HTR-8/SVneo (cell line): ENCODE measurements at places on chromosomes 13 and 19.

DNA sequence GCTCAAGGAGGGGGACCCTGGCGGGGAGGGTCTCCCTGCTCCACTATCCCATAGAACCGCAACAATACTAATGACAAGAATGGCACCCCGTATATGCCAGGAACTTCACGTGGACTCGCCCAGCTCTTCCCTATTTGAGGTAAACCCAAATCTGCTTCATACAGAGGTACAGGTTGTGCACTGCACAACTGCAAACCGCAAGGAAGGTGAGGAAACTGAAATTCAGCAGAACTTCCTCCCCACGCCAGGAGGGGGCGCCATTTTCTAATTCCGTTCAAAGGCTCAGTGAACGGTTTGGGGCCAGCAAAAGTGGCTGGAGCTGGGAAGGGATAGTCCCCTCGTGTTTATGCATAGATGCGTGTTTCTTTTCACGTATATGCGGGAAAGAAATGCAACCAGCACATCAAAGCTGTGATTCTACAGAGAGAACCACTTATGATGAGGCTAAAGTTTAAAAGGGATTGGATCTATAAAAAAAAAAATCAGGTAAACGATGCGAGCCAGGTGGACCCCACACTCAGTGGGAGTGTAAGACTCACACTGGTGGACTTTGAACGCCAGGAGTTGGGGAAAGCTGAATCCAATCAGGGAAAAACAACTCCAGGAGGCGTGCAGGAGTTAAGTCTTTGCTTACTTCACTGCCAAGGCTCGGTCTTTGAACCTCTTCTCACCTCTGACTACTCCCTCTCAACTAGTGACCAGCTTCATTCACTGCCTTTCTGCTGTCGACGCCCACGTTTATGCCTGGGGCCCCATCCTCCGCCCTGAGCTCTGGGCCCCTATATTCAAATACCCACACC lies 20.3 kb downstream of the C19orf81 start:
- DNase-seq = peak; percentile 43

DNA sequence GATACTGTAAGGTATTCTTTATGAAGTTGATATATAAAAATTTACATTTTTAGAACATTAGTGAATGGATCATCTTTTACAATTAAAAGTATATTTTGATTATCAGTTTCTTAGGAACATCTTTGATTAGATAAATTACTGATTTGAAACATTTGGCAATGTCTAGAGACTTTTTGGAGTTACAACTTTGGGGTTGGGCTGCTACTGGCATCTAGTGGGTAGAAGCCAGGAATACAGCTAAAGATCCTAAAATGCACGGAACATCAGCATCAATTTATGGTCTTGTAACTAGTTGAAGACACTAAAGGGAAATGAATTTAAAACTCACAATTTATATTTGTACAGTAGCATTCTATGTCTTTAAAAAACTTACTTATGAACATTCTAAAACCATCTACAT lies 19.9 kb downstream of the POMP start:
- no peak for DNase-seq

GRCh38 chr19:39407410-39407659 lies 688 bp downstream of the ZFP36 start:
- DNase-seq = no peak

- no peak for DNase-seq
Measured at GRCh38 chr19:51692468-51692867, 662 bp upstream of the SPACA6 start.

DNA sequence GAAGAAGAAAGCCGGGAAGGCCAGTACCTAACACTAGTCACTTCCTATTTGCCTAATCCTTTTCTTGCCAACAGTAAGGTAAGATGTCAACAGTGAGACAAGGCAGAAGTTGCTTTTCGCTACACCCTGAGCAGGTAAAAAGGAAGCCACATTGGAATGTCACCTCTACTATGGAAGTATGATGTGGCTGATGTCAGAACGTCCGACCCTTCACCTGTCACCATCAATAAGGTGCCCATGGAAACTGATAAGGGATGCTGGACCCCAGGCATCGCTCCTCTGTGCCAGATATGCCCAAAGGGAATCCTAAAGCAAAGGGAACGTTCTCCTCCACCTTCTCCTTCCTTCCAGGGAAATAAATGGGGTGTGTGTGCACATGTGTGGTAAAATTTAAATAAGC lies 34.3 kb downstream of the COL4A1 start:
- no peak for DNase-seq

DNA sequence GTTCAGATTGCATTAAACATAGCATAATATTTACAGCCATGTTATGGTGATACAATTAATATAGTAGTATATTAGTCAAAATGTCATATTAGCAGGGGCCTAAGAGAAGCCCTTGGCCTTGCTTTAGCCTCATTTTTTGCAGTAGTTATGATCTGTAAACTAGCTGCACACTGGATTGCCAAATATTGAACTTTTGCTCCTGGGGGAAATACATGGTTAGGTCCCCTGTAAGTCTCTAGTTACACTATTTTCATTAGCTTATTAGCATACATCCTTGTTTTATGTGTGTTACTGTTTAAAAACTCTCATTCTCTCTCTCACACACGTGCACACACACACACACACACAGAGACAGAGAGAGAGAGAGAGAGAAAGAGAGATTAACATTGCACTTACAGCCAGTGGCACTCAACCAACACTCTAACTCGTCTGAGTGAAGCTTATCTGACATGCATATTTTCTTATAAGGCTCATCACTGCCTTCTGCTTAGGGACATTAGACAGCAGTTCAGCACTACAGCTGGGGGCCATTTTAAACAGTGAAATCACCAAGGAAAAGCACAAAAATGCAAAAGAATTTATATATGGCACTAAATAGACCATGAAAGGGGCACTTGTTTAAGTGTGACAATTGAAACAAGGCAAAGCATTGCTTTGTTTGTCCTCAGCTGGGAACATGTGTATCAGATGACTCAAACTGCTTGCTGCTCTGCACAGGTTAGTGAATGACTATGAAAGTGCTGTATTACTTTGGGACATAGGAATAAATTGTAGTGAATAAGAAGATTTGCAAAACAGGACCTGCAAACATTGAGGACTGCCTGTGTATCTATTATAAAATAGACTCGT lies 278.7 kb downstream of the GPC6 start:
- no peak for DNase-seq

DNA sequence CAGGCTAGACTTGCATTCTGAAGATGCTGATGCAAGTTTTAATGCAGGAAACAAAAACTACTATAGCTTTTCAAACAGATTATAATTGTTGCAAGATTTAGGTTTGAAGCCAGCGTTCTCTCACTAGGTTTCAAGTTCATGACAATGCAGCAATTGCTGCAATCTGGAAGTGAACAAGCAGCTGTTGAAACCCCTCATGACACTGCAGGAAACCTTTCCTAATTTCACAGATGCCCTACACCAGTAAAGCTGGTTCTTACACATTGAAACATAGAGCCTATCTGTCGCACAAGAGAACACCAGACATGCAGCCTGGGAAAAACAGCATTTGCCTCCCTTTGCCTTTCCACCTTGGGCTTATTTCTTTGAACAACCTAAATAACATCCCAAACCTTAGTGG lies 1737.2 kb upstream of the MIR17HG start:
- no peak for DNase-seq

- no peak for DNase-seq
Measured at GRCh38 chr19:56942756-56943155, 102.2 kb upstream of the PEG3 start.

DNA sequence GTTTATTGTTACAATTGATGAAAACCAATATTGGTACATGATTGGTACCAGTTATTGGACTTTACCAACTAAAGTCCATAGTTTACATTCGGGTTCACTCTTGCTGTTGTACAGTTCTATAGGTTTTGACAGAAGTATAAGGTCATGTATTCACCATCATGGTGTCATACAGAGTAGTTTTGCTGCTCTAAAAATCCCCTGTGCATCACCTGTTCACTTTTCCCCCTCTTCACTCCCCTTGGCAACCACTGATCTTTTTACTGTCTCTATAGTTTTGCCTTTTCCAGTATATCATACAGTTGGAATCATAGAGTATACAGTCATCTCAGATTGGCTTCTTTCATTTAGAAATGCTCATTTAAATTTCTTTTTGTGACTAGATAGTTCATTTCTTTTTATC lies 51.2 kb upstream of the MED4 start:
- no peak for DNase-seq

DNA sequence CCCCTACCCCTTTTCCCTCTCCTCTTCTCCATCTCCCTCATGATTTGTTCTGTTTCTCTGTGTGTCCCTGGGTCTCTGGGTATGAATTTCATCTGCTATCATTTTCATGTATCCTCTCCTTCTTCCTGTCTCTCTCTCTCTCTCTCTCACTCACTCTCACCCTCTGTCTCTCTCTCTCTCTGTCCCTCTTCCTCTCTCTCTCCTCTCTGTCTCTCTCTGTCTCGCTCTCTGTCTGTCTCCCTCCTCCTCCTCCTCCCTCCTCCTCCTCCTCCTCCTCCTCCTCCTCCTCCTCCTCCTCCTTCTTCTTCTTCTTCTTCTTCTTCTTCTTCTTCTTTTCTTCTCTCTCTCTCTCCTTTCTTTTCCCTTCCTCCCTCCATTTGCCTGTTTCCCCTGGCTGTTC lies 3.3 kb upstream of the CACNG7 start:
- DNase-seq = no peak
